Stimulated activated CD8-positive, alpha-beta memory T cell treated with anti-CD3 and anti-CD28 coated beads, Interleukin-7, amount 100 ng/mL, for 1 hour (primary cell): ENCODE measurements at places on chromosomes 2 and 18.

DNA sequence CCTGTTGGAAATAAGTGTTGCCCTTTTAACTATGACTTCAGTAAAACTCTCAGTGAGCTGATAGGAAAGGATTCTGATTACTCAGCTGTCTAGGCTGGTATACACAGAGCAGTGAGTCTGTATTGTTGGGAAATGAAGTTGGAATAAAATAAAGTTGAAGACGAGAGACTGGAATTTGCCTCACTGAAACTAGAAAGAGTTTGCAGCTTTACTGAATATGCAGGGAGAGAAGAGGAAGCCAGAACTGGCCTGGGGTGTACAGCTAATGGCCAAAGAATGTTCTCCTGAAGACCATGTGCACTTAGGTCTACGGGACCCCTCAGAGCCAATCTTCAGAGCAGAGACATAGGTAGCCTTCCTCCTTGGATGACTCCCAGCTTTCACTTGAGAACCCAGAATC is 26.5 kb downstream of the EIF4E2 start:
- no peak for DNase-seq

DNA sequence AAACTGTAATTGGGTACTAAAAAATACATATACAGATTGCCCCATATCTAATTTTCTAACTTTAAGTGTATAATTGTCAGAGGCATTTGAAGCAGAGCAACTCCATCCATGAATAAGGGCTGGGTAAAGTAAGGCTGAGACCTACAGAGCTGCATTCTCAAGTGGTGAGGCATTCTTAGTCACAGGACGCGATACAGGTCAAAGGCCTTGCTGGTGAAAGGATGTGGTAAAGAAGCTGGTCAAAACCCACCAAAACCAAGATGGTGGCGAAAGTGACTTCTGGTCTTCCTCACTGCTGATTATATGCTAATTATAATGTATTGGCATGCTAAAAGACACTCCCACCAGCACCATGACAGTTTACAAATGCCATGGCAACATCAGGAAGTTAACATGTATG is 50.0 kb downstream of the SLC8A1 start:
- no peak for DNase-seq

- no peak for DNase-seq
These were observed 147.1 kb downstream of the THADA start for GRCh38 chr2:43448822-43449110.

DNA sequence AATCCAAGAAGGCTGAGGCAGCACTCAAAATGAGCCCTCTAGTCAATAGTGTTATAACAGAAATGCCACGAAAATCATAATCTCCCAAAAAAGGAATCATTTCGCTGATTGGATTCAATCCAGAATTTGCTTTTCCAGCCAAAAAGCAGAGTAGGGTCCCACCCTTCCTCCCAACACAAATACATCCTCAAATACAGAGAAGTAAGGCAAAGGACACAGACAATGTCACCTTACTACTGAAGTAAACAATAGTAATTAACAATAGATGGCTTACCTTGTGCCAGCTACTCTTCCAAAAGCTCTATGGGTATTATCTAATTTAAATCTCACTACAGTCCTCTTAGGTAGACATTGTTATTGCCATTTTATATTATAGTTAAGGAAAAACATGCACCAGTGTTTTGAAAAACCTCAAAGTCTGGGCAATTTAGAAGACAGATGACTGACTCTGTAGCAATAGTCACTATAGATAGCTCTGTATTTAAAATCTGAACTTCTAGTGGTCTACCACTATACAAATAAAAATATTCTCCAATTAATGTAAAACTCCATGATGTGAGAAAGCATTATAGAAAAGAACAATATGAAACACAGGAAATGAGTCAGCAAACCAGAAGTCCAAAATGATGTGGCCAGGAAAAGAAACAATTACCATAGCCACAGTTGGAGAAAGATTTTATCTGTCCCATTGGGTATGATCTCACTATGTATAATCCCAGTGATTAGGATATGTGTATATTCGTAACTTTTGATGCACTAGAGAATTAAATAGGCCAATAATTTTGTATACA is 305.0 kb upstream of the ERBB4 start:
- no peak for DNase-seq

DNA sequence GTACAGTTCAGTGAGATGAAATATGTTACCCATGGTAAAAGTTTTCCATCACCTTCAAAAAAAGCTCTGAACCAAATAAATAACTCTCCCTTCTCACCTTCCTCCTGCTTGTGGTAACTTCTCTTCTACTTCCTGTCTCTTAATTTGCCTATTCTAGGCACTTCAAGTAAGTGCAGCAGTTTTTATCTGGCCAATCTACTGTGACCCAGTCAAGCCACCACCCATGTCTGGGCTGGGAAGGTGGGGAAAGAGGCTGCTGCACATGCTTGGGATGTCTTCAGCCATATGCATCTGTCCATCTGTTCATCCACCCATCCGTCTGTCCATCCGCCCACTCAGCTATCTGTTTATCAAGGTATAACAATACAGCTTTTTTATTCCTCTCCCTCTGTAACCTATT is 31.6 kb downstream of the ZNF532 start:
- no peak for DNase-seq

GRCh38 chr2:43233218-43234212 is 7.1 kb upstream of the ZFP36L2 start:
- DNase-seq, result no peak

DNA sequence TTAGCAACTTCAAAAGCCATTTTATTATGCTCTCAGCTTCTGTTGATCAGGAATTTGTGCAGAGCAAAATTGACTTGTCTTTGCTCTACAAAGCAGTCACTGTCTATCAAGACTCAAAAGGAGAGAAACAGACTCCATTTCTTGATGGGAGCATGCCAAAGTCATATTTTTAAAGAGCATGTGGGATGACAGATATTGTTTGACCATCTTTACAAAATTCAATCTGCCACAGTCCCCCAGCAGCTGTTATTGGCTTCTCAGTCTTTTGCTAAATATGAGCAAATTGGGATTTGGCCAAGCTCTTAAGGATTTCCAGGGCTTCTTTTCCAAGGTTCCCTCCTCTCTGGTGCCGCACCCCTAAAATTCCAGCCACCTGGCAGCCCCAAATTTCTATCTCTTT is 67.9 kb downstream of the TEX51 start:
- DNase-seq, result no peak

DNA sequence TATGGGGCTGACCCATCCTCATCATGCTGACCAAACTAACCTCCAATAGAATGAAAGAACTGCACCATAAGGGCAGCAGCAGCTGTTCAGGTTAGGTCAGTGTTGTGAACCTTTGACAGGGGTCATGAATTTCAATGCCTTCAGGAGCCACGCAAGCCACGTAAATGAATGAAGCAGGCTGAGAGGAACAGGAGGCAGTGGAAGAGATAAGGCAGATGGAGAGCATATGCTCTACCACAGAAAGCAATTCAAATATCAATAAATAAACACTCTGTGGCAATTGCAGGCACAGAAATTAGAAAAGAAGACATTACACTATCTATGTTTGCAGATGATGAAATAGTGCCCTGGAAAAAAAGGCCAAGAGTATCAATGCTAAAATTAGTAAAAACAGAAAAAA is 56.3 kb downstream of the SCG2 start:
- no peak for DNase-seq

- DNase-seq, result no peak
These were observed 311.6 kb downstream of the STK39 start for GRCh38 chr2:167935803-167936110.

DNA sequence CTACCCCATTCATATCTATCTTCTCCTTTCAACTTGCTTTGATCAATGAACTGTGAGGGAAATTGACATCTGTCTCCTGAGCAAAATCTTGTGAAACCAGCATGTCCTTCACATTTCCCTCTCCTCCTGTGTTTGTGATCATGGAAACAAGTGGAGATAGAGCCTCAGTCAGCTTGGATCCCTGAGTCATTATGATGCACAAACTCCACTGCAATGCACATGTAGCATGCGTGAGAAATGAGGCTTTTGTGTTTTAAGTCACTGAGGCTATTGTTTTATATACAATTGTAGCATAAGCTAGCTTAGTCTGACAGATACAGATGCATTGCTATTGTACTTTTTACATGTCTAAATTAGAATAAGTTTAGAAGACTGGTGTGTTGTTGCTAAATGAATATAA is 85.2 kb upstream of the HNMT start:
- DNase-seq, result no peak

DNA sequence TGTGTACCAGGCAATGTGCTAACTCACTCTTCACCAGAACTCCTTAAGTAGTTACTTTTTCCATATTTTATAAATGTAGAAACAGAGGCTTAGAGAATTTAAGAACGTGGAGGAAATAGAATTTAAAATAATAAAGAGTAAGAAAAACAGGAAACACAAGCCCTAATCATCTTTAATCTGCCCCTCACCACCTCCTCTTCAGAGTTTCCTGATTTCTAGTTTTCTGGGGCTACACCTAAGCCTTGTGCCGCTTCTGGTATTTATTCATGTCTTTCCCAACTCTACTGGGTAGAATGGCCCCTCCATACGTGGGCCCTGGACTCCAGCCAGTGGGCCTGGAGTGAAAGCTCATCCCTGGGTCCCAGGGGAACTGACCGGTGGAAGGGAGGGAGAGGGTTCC is 85.4 kb downstream of the RTN4 start:
- no peak for DNase-seq

DNA sequence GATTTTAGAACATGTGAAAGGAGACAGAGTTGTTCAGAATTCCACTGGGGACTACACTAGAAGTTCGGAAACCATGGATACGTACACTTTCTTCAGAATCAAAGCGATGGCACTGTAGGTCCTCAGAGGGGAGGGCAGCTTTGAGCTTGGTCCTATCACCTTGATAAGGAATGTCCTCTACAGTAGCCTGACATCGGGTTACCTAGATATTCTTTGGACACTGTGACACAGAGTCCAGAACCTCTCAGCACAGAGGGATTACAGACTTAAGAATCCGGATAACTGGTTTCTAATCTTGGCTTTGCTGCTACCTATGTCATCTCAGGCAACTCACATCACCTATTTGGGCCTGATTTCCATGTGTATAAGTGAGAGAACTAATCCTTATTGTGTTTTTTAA is 14.0 kb downstream of the LBH start:
- no peak for DNase-seq

GRCh38 chr2:20488201-20488641 is 41.3 kb downstream of the RHOB start:
- no peak for DNase-seq

DNA sequence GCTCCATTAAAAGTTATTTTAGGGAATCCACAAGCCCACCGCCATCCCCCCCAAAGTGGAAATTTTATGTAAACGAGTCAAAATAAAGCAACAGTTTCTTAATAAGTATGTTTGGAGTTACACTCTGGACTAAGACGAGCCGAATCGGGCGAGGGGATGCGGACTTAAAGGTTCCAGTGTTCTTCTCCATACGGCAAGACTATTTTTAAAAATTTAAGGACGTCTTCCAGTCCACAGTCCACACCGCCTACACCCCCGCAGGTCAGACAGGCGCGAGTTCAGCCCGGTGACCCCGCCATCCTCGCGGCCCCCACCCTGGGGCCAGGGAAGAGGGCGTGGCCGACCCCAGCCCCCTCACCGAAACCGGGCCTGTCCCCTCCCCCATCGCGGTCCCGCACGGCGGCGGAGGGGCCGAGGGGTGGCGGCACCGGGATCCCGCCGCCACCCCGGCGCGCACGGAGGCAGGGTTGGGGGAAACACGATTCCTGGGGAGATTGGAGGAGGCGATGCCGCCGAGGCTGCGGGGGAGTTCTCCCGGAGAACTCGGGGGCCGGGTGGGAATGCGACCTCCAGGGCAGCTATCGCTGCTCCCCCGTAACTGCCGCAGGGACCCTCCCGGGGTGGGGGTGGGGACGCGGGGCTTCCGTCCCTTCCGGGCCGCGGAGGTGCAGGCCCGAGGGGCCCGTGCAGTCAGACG is 24.5 kb upstream of the SMAD7 start:
- DNase-seq, result no peak

GRCh38 chr2:44655401-44655864 is 286.1 kb upstream of the SIX3 start:
- DNase-seq, result no peak

DNA sequence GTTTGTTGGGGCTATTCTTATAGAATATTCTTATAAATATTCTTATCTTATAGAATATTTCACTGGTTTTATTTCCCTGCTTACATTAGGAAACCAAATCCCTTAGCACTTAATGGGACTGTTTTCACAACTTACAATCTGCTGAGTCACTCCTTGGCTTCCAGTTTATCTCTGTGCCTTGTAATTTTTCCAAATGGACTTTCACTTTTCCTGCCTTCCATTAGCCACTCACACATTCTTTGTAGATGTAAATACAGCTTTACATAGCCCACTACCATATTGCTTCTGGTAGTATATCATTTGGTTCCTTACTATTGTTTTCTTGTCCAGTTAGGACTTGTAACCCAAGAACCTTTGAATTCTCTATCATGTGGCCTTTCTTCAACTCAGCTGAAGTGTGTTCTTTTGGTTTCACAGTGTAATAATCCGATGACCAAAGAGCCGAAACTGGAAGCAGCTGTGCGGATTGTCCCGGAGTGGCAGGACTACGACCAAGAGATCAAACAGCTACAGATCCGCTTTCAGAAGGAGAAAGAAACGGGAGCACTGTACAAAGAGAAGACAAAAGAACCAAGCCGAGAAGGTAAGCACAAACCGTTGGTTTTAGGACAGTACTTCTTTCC is 96.1 kb downstream of the UGGT1 start:
- DNase-seq, result no peak

DNA sequence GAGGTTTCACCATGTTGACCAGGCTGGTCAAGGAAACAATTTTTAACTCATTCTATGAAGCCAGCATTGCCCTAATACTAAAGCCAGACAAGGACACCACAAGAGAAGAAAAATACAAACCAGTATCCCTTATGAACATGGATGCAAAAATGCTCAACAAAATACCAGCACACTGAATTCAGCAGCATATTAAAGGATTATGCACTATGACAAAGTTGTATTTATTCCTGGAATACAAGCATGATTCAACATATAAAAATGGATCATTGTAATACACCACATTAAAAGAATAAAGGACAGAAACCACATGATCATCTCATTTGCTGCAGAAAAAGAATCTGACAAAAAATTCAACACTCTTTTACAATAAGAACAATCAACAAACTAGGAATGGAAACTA is 138.7 kb downstream of the RAB3GAP1 start:
- DNase-seq, result no peak

- DNase-seq, result no peak
These were observed 5.2 kb downstream of the CCBE1 start for GRCh38 chr18:59691996-59692395.

- no peak for DNase-seq
These were observed 102.6 kb upstream of the SP3 start for GRCh38 chr2:174067815-174068214.

- no peak for DNase-seq
These were observed 40.4 kb upstream of the NFU1 start for GRCh38 chr2:69477627-69478026.

DNA sequence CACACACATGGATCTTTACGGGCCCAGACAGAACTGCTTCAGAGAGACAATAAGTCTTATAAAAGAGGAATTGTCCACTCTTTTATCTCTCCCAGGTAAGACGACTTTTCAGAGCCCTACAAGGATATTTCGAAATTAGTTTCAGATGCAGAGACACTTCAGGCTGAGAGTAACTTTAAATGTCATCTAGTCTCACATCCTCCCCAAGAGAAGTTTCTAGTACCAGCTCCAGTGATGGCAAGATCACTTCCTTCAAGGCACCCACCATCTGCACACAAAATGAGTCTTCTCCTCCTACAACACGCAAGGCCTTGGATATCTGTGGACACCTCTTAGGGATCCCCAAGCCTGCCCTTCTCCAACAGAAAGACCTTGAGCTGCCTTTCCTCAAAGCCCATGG is 39.0 kb upstream of the KLHL29 start:
- DNase-seq, result no peak

GRCh38 chr2:187989925-187990623 is 301.6 kb upstream of the GULP1 start:
- no peak for DNase-seq

- DNase-seq, result no peak
These were observed 610.8 kb downstream of the EPHA4 start for GRCh38 chr2:220961143-220961860.
